Activated T-helper 1 cell treated with Interleukin-2 at 50 U/mL for 16 hours (primary cell): ENCODE measurements at places on chromosomes 4 and X.

DNA sequence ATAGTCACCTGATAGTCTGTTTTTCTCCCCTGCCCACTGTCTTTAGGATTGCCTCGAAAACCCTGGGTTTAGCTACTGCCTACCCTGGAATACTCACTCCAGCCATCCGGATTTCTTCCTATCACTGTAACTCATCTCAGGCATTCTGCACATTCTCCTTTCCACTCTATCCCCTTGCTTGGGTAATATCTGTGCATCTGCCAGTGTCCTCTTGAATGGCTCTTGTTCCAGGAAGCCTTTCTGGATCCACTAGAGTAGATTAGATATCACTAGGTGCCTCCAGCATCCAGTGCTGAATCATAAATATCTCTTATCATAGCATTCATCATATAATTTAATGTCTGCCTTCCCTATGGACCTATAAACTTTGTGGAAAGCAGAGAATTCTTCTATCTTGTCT, 17.1 kb upstream of the GALNT7 start:
- no peak for DNase-seq

DNA sequence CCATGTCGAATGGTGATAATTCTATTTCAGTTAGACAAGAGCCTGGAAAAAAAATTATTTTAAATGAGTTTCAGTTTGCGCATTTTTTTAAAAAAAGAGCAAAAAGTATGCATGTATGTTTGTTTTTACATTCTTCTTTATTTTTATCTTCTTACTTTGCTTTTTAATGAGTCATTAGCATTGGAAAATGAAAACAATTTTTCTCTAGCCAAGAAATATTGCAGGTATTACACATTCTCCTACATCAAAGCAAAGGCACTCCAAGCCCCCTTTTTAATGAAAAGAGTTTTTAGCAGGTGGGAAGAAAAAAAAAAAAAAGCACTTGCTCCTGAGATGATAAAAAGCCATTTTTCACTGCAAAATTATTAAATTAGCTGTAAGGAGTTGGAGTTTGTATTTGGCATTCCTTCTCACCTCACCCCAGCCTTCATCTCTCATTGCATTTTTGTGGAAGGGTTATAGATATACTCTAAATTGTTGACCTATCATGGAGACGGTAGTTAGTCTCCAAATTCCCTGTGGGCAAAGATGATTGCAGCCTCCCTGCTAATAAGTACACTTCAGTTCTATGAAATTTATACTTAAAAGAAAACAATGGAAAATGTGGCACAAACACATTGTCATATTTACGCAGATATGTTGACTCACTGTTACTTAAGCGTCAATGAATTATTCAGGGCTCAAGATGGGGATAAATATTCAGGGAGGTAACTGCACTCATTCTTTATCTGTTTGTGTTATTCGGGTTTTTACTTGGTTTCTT, 43.8 kb downstream of the PALLD start:
- no peak for DNase-seq

GRCh38 chr4:47065051-47065481, 33.7 kb downstream of the GABRB1 start:
- DNase-seq, result no peak

DNA sequence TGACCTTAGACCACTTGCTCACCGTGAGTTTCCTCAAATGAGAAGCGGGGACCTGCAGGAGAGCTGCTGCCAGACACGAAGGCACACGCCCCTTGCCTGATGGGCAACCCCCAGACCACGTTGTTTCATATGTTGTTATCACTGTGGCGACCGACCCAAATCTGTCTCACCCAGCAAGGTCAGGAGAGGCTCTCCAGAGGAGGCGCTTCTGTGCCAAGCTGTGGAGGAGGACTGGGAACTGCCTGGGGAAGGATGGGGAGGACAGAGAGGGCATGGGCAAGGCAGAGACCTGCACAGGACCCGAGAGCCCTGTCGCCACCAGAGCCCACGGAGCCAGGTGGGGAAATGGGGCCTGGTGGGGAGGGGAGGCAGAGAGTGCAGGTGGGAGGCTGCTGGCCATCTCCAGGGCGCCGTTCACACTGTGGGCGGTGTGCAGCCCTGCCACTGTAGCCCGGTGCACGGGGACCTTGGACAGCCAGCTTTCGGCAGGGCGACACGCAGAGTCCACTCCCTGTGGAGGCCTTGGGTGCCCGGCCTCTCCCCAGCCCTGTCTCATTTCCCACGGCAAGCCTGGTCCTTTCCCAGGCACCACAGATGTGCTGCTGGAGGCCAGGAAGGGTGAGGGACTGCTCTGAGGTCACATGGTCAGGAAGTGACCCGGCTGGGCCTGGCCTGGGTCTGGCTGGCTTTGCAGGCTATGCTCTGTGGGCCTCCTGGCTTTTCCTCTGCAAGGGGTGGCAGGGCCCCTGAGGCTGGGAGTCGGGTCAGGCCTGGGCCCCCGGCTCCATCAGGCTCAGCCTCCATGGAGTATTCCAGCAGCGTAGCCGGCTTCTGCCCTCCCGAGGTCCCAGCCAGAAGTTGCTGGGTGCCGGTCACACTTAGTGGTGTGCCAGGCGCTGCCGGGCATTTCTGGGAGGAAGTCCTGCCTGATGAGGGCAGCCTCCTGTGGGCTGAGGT, 3.2 kb downstream of the HTRA3 start:
- DNase-seq, result no peak

- DNase-seq, result no peak
Observed at GRCh38 chrX:29690061-29690460, 525.3 kb upstream of the MAGEB2 start.

DNA sequence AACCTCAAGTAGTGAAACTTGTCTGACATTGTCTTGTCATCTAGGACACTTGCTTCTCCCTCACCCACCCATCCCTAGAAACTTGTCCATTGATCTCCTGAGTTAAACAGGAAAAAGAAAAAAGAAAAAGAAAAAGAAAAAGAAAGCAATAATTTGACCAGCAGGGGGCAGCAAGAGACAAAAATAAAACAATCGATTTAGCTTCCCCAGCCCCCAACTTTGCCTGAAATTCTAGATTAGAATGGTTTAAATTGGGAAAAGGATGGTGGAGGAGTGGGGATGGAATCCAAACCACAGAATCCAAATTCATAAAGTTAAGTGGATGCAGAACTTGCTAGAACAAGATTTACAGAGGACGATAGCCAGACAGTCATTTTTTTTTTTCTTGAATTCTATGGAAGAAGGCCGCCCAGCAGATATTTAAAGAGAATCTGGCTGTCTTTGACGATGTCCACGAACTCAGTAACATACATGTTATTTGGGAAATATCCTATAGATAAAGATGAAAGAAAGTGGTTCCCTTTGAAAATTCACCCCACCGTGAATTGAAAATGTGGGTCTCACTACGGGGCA, 282.9 kb downstream of the USP46 start:
- no peak for DNase-seq

DNA sequence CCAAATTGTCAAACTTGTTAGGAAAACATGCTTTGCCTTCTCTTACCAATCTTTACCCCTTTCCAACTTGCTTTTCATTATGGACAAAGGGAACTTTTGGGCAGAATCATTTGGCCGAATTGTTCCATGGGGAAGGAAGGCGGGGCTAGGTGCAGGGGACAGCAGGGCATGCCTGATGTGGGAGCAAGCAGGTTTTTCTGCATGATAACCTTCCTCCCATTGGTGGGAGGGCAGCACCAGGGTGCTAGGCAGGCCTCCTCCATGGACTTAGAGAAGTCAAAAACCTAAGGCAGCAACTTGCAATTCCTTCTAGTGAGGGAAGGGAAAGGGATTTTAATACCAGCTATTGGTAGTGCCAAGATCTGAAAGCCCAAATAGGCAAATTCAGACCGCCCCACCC, 260.5 kb downstream of the MAPK10 start:
- no peak for DNase-seq

- DNase-seq, result no peak
Observed at GRCh38 chrX:23187819-23188218, 146.8 kb upstream of the PTCHD1 start.

- no peak for DNase-seq
Observed at GRCh38 chr4:123671636-123672404, 275.2 kb downstream of the SPRY1 start.

- no peak for DNase-seq
Observed at GRCh38 chr4:20288047-20288650, 36.4 kb downstream of the SLIT2 start.

DNA sequence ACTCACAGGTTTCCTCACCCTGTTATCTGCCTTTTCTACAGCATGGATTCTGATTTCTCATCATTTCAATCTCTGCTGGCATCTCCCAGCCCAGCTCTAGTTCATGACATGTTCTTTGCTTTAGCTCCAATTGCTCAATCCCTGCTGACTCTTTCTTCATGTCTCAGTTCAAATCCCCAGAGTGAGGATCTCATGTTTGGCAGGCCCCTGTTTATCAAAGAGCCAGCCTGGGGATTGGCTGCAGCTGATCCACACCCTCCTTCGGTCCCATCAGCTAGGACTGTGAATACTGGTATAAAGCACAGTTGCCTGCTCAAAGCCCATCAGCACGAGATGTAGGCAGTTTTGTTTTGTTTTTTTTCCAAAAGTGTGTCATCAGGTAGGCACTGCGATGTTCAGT, 14.4 kb upstream of the CC2D2A start:
- DNase-seq, result no peak

DNA sequence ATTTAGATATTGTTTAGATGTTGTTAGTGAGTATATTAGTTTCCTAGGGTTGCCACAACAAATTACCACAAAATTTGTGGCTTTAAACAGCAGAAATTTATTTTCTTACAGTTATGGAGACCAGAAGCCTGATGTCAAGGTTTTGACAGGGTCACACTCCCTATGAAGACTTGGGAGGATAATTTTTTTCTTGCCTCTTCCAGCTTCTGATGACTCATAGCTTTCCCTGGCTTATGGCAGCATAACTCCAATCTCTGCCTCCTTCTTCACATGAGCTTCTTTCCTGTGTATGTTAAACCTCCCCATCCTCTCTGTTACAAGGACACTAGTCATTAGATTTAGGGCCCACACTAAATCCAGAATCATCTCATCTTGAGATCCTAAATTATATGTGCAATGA, 20.9 kb upstream of the RAB40A start:
- DNase-seq, result no peak

DNA sequence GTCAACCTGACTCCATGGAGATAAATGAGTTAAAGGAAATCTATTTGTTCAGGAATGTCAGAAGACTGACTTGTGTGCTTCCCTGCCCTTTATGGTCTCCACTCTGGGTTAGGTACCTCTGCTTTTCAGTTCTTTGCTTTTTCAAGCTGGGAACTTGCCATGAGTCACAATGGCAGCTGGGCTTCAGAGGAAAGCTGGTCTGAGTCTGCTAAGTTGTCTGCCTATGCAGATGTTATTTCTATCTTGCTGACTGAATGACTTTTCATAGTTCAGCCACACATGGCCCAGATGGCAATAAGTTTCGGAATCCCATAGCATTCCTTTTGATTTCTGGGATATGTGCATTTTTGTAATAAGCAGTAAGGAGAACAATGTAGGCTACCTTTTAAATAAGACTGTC, 337.9 kb upstream of the FGF13 start:
- no peak for DNase-seq

DNA sequence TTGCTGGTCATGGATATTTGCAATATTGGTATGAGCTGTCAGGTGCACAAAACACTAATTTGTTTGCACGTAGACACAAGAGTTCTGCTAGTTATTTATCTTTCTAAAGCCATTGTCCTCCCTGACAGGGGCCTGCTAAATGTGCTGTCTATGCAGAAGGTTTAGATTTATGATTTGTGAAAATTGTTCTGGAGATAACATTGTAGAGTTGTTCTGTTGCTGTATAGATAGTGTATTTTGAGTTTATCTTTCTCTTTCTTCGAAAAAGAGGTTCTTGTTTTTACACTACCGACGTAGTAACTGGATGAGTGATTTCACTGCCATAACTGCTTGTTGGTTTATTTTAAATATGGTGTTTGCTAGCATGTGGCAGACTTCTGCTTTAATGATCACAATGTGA, 28.5 kb upstream of the FGG start:
- no peak for DNase-seq

DNA sequence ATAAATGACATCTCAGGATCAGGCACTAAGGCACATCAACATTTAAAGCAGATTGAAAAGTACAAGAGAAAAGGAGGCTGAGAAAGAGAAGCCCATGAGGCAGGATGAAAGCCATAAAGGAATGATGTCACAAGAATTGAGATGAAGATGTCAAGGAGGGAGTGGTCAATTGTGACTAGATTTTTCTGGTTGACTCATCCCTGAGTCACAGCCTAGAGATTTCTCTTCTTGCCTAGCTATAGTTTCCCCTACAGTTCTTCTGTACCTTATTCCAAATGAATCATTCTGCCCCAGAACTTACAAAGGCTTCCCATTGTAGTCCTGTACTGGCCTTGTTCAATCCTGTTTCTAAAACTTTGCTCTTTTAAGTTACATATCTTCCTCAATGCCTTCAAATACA, 3.4 kb upstream of the USP53 start:
- DNase-seq, result no peak

DNA sequence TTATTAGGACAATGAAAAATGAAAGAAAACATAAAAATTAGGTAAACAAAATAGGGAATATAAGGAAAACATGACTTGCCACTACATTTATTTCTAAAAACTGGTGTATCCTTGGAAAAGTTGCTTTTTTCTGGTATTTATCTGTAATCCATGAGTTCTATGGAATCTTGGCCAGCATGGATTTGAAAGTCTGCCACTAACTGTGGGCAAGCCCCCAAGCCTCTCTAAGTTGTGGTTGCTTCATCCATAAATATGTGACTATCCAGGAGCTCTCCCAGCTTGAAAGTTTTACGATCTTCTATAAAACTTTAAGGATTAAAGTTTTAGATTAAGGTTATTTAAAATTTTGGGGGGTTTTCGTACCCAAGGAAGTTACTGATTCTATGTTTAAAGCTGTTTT, 21.8 kb downstream of the RPS6KA3 start:
- no peak for DNase-seq

DNA sequence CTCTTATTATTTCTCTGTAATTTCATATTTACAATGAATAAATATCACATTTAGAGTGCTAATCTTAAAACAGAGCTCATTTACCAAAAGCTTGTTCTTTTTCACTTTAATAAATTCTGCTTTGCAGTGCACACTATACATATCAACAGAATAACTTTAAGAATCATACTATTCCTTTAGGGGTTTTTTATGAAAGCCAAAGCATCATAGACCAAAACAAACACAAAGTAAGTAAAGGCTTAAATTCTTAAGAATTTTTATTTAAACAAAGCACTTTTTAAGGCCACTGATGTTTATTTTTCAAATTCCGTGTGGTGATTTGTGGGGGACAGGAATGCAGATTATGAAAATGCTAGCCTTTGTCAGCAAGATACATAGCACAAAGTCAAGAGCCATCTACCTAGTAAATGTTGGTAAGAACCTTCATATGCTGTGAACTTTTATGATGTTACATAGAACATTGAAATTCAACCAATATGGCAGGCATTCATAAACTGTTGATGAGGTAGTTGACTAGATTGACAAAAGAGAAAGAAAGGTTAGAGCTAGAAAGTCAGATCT, 17.8 kb downstream of the TIGD2 start:
- DNase-seq, result no peak

- no peak for DNase-seq
Observed at GRCh38 chrX:156002507-156002906, 5.0 kb downstream of the IL9R start.

GRCh38 chrX:13022926-13023325, 21.5 kb downstream of the FAM9C start:
- DNase-seq, result no peak

DNA sequence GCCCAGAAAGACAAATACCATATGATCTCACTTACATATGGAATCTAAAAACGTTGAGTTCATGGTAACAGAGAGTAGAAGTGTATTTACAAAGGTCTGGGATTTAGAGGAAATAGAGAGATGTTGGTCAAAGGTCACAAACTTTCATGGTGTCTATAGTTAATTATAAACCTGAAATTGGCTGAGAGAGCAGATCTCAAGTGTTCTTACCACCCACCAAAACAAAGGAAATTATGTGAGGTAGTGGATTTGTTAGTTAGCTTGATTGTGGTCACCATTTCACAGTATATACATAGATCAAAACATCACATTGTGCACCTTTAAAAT, 186.8 kb downstream of the NWD2 start:
- no peak for DNase-seq
